Activated CD4-positive, alpha-beta T cell treated with anti-CD3 and anti-CD28 coated beads, Interleukin-2, amount 50 U/mL, for 24 hours (primary cell): ENCODE measurements at places on chromosomes 2 and 18.

- no peak for DNase-seq
Observed at GRCh38 chr2:112142525-112143078, 4.4 kb downstream of the FBLN7 start.

GRCh38 chr2:171735991-171736710 lies 48.9 kb downstream of the DYNC1I2 start:
- no peak for DNase-seq

GRCh38 chr2:164048729-164049128 lies 312.9 kb upstream of the FIGN start:
- no peak for DNase-seq

DNA sequence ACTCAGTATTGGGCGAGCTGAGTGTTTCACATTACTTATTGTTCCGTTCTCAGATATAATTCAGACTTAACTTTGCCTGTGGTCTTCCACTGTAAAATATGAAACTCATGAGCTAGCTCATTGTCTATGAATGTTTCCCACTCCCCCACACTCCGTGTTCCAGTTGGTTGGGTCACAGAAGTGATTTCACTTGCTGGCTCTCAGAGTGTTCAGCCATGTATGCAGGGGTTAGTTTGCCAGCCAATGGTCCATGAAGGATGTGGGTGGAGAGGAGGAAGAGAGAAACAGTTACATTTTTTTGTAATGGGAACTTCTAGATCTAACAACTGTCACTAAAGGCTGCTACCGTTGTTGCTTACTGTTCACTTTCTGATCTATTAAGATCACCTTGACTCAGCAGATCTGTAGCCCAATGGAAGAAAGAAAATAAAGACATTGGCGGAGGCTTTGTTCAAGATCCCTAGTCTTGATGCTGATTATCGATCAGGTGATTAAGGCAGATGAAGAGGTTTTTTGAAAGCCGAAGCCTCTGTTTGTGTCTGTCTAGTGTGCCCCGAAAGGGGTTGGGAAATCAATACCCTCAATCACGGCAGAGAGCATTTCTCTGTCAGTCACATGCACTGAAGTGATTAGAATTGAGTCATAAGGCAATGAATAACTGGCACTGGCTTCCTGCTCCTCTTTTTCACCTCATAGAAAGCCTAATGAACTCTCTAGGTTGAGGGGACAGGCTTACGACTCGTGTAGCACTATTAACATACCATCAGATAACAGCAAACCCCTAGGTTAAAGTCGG lies 279.7 kb upstream of the FIGN start:
- DNase-seq, result no peak

GRCh38 chr2:161400076-161400475 lies 16.0 kb upstream of the TBR1 start:
- no peak for DNase-seq

GRCh38 chr2:203959672-203960071 lies 23.1 kb downstream of the ICOS start:
- no peak for DNase-seq

GRCh38 chr2:36487947-36488346 lies 110.0 kb downstream of the FEZ2 start:
- no peak for DNase-seq

DNA sequence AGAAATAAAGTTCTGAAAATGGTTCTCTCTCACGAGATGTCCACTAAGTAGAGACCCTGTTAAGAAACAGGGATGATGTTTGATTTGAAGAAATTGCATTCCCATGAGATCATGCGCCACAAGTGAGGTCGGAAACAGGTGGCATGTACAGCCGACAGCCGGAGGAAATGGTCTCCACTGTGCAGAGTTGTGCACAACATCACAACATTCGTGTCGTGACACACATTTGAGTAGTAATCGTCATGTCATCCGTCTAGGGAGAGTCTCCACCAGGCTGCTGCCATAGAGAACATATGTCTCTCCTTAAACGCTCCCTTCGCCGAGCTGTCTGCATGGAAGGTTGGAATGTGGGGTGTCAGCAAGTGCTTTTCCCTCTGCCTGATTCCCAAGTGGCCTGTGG lies 84.7 kb downstream of the ASAP2 start:
- no peak for DNase-seq

DNA sequence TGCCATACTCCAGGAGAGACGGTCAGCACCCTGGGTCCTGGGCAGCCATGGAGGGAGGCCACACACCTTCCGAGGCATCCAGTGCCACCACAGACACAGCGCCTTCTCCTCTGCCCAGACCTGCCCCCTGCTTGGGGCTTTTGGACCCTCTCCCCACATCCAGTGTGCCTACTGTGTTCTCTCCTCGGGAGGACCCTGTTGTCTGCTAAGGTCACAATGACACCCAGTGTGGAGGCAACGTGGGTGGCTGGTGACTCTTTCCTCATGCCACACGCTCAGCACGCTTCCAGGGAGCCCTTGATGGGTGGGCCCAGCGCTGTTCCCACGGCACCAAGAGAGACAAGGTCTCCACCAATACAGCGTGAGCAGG lies 251.9 kb downstream of the EIPR1 start:
- no peak for DNase-seq

DNA sequence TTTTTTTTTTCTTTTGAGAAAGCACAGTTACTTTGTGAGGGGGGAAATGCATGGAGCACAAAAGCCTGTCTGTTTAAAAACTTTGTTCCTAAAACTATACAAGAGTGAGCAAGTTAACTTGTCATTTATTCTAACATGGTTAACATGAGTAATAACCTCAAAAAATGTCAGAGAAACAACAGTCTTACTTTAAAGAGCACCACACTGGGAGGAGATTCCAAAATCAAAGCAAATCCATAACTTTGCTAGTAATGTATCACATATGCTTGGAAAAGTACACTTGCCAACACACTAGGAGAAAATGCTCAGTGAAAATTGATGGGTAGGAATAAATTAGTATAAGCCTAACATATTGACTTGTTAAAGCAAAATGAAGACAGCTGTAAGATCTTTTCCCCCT lies 157.1 kb downstream of the PRPF40A start:
- DNase-seq, result no peak

GRCh38 chr2:200703127-200703925 lies 108.4 kb upstream of the BZW1 start:
- DNase-seq, result no peak

GRCh38 chr2:42722320-42723190 lies 41.4 kb downstream of the OXER1 start:
- no peak for DNase-seq

GRCh38 chr18:21745231-21745630 lies 4.6 kb downstream of the MIB1 start:
- no peak for DNase-seq

DNA sequence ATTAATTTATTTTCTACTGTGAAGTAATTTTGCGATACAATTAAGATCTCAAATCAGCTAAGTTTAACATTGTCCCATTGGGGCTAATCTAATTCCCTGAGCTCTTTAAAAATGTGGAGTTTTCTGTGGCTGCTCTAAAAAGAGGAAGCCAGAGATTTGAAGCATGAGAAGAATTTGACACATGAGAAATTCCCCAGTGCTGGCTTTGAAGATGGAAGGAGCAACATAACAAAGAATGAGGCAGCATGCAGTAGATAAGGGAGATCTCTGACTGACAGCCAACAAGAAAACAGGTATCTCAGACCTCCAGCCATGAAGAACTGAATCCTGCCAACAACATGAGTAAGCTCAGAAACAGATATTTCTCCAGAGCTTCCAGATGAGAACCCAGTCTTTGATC lies 308.4 kb downstream of the ZNF804A start:
- no peak for DNase-seq

GRCh38 chr18:32742579-32742978 lies 30.2 kb downstream of the KLHL14 start:
- DNase-seq, result no peak

GRCh38 chr18:51425889-51426288 lies 228.4 kb upstream of the MEX3C start:
- DNase-seq, result no peak

DNA sequence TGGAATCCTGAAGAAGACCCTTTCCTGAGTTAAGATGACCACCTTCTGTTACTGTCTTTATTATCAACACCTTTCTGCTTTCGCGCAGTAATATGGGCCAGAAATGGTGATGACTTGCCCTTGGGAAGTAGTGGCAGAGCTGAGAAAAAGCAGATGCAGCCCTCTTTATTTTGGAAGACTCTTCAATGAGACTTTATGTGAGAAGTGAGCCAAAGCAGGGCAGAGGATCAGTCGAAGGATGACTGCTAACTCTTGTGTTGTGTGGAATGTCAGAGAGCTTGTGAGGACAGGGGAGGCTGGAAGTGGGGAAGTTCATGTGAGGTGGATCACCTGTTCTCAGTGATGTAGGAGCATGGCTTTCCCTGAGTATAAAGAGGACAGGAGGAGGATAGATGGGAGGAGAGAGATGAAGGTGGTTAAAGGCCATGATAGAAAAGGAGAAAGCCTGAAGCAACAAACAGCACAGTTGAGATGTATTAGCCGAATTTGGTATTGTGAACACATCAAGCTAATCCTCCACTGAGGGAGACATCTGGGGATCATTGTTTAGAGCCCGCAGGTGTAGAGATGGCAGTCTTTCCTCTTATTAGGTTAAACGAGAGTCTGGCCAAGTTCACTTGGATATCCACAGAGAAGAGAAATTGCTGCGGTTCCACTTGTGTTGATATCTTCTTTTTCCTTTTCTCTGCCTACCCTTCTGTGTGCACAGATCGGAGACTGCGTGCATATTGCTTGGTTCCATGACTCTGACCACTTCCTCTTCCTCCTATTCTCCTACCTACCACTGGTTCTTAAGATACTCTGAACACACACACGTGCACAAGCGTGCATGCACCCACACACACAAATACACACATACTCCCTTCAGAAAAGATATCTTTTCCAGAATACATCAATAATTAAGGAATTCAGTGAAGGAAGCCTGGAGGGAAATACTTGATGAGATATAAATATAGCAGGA lies 67.4 kb downstream of the SLC9A2 start:
- no peak for DNase-seq

GRCh38 chr2:208890486-208890885 lies 483.9 kb downstream of the PTH2R start:
- no peak for DNase-seq

GRCh38 chr2:233440314-233440713 lies 86.0 kb downstream of the DGKD start:
- no peak for DNase-seq

- no peak for DNase-seq
Observed at GRCh38 chr2:3876221-3876620, 172.8 kb downstream of the DCDC2C start.

DNA sequence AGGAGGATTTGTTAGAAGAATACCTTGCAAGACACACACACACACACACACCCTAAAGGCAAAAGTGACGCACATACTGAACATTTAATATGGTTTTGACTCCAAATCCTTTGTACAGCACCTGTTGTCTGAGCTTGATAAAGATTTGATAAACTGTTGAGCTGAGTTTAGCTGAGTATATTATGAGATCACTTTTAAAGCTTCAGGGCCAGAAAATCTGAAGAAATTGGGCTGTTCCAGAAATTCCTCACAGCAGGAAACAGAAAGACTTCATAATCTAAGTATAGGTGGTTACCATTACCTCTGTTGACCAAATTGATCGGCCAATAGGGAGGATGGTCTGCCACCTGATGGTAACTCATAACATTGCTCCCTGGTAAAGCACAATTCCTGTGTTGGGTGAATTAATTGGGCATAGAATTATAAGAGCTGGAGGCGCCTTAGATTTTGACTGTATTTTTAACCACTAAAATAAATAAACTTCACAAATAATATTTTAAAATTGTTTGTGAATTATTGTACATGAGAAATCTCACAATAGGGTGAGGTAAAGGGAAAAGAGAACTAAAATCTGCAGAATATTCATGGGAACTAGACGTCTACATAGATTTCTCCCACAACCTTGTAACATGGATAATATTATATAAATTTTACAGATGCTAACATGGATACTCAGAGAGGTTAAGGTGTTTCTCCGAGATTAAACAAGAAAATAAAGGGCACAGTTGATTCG lies 21.8 kb upstream of the RPIA start:
- DNase-seq, result no peak

GRCh38 chr18:22639026-22639463 lies 221.3 kb upstream of the CTAGE1 start:
- no peak for DNase-seq

DNA sequence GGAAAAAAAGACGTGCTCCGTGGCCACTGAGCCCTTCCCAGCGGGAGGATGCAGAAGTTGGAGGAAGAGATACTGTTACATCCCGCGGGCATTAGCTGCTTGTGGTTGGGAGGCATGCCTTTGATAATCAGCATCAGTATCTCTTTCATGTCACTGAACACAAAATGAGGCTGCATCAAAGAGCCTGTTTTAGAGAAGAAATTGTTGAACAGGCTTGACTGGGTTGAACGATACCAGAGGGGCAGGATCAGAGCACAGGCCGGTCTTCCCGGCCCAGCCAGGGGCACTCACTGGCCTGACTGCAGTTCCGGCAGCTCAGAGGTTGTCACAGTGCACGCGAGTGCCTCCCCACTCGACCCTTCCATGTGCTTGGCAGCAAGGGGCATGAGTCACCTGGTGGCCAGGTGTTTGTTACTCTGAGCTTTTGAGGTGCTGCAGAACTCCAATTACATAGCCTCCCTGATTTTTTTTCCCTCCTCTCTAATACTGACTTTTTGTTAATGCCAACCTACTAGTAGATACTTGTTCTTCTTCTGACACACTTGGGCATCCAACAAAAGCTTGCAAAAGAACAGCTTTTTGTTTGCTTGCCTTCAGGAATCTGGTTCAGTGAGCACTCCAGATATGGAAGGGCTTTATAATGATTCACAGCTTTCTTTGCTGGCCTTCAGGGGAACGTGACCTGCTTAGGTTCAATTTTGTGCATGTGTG lies 121.6 kb downstream of the VAPA start:
- no peak for DNase-seq

- DNase-seq, result no peak
Observed at GRCh38 chr2:189407281-189408209, 33.7 kb upstream of the WDR75 start.

- no peak for DNase-seq
Observed at GRCh38 chr18:49481317-49481716, 5.7 kb downstream of the C18orf32 start.

DNA sequence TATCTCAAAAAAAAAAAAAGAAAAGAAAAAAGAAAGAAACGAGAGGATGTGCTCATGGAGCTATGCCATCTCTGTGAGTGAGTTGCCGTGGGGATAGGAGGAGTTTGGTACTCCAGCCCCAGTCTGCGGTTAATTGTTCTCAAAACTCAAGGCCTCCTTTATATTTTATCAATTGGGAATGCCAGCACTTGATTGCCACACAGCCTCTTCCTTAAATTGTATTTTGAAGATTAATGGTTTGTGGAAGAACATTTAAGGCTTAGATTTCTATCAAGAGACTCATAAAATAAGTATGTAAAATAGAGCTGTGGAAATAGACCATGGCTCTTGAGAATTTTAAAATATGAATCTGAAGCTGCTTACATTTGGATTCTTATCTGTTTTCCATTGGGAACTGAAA lies 29.8 kb downstream of the KCNE4 start:
- DNase-seq, result no peak
